GM12864 (cell line): ENCODE measurements at places on chromosomes 1 and 21.
A peak's percentile ranks its signal among the peaks of the same experiment; 100 is the strongest.

DNA sequence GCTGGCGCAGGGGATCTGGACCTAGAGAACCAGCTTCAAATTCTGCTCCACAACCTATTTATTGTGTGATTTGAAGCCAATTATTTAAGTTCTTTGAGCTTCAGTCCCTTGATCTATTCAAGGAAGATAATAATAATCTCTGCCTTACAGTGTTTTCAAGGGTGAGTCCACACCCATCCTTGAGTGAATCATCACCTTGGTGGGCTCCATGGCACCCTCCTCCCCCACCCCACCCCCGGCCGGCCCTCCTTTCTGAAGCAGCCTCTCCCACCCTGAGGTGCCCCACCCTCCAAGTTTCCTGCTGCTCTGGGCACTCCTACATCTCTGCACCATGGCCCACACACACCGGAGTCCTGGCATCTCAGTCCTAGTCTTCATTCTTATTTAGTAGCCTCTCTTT lies 38.3 kb downstream of the TCP10L start:
- DNase-seq: no peak

DNA sequence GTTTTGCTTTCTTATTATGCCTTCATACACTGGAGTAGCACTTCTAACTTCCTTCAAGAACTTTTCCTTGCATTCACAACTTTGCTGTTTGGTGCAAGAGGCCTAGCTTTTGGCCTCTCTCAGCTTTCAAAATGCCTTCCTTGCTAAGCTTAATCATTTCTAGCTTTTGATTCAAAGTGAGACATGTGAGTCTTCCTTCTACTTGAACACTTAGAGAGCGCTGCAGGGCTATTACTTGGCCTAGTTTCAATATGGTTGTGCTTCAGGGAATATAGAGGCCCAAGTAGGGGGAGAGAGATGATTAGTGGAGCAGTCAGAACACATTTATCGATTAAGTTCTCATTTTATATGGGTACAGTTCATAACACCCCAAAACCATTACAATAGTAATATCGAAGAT lies 12.4 kb downstream of the ANGEL2 start:
- no peak for DNase-seq

- DNase-seq: peak; percentile 82
Measured at GRCh38 chr1:92957030-92957734, 4.1 kb downstream of the DIPK1A start.

GRCh38 chr1:1799716-1800115 lies 21.4 kb upstream of the NADK start:
- DNase-seq: peak; percentile 57

DNA sequence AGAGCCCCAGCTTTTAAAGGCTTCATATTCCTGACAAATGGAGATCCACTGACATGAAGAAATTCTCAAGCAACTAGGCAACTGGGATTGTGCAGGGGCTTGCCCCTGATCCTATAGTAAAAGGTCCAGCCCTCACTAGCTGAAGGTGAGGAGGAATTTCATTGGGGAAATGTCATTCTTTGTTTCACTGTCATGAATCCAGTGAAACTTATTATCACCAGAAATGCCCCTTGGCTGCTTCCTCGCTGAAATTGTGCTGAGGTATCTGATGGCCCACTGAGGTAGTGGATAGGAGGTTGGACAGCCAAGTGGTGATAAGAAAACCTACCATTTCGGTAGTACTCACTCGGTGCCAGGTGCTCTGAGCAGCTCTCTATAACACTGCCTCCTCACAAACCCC lies 36.2 kb downstream of the CCN1 start:
- DNase-seq: no peak

DNA sequence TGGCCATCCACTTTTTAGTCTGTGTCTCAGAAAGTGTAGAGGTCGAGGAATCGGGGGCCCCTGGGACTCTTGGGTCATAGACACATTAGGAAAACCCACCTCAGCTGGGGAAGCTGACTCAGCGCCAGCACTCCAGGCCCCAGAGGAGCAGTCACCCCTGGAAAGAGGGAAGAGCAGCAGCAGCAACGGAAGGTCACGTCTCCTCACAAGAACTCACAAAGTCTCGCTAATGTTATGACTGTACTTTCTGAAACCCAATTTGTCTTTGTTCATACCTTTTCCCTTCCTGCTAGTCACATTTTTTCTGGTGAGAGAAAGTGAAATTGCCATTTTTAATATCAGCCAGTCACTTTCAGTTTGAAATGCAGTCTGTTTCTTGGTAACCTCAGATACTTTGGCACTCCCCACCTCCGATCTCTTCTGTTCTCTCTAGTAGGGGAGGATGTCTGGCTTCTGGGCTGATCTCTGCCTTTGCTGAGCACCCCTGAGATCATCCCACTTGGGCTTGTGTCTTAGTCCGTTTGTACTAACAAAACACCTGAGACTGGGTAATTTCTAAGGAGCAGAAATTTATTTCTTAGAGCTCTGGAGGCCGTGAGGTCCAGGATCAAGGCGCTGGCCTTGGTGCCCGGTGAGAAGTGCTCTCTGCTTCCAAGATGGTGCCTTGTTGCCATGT lies 6.0 kb upstream of the NLRP3 start:
- peak; percentile 78 for DNase-seq

GRCh38 chr1:206557636-206558473 lies 50.5 kb downstream of the RASSF5 start:
- DNase-seq: no peak

GRCh38 chr1:25688390-25689119 lies 72.0 kb downstream of the MAN1C1 start:
- DNase-seq: no peak

- no peak for DNase-seq
Measured at GRCh38 chr1:98929437-98929836, 75.2 kb downstream of the PLPPR5 start.

DNA sequence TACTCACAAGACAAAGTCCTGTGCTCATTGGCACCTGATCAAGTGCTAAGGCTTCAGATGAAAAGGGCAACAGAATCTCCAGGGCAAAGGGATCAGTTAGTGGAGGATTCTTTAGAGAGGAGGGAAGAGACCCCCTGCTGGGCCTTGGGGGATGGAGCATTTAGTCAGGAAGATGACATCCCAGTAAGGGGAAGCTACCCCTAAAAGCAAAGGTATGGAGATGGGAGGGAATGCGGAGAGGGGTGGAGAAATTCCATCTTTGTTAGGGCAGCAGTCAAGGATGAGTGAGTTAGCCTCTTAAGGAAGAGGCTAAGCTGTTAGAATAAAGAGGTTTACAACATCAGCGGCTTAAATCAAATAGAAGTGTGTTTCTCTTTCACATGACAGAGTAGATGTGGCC lies 67.4 kb downstream of the ST6GALNAC3 start:
- no peak for DNase-seq

DNA sequence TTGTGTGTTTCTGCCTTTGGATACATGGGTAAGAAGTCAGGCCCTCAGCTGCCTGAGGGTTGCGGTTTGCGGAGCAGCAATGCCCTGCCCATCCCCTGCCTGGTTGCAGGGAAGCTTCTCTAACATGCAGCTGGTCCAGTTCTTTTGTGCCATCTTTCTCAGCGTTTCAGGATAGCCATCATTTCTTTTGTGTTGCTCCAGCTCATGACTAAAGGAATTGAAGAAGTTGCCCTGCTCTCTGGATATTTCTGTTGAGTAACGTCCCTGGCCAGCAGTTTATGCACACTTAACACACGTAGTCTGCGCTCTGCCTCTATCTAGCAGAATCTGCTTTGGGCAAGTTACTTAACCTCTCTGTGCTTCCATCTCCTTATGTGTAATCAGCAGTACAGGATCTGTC lies 62.1 kb downstream of the DOP1B start:
- no peak for DNase-seq

- no peak for DNase-seq
Measured at GRCh38 chr1:106620521-106620954, 435.9 kb upstream of the PRMT6 start.

DNA sequence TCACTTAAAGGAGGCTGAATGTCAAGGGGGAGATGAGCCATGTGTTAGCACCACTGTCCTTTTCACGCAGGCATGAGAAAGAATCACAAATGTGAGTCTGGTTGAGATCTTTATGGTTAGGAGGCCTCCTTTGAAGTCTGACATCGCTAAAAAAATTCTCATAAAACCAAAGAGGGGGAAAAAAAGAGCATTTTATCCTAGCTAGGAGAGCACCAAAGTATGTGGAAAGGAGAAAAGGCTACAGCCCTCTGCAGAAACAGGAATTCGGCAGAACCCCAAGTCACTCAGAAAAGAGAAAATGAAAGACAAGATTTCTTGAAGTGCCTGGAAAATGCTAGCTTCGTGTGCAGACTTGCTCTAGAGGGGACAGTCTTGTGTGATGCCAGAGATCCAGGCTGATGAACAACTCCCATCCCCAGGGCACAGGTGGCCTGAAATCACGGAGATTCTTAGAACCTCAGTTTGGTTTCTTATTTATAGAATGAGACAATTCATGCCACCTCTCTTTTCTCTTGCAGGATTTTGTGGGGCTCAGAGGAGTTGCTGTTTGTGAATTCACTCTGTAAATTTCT lies 61.5 kb downstream of the RUNX1 start:
- DNase-seq: no peak

DNA sequence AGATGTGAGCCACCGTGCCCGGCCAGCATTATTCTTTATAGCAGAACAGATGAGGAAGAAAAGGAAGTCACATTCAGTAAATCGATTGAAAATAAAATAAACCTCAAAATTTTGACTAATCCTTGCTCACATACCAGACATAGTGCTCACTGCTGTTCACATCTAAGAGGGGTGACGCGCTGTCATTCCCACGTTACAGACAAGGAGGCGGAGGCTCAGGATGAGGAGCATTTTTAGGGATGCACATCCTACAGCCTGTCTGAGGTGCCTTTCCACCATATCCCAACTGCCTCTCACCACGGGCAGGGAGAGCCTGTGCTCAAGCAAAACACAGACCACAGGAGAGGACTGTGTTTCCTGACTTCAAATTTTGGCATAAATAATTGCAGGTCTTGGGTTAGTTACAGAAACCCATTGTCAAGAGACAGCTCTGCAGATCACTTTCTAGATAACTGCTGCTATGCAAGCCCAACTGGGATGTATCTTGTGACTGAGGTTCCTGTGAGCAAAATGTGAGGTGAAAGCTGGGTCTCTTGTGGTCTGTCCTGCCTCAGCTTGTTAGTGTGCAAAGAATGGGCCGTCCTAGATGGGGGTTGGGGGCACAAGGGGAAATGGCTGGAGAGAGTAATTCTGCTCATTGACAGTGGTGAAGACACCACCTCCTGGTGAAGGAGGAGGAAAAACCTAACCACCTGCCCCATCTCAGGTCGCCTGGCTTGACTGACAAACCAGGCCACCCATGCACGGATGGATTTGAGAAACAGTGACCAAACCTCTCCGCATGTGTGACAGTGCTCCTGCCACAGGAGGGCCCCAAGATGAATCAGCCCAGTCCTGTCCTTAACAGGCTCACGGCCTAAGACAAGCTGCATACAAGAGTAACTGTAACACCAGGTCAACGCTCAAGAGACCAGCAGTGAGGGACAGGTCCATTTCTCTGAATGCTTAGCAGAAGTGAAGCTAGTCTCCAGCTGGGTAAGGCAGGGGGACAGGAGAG lies 8.2 kb downstream of the TNN start:
- no peak for DNase-seq

DNA sequence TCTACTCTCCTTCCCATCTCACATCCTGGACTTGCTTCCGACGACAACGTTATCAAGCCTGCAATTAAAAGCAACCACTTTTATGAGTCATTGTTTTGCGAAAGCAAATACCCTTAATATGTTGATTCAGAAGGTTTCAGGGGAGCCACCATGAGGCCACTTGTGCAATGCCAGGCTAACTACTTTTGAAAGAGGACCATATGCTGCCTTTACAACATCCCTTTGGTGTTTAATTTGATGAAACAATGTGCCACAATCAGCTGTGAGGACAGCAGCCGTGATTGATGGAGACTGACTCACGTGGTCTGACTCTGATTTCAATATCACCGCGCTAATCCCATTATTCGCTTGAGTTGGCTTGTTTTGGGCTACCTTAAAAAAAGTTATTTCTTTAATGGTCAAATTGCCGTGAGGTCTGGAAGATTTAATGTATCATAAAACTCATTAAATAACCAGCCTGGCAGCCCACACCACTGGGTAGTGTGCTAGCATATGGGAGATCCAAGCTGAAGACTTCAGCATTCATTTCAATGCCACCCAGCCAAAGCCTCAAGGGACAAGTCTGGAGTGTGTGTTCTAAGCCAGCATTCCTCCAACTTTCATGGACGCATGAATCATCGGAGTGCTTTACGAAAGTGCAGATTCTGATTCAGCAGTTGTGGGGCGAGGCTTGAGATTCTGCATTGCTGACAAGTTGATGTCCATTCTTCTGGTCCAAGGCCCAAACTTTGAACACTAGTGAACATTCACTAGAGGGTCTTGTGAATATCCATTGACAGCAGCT lies 73.3 kb upstream of the PAXBP1 start:
- no peak for DNase-seq

DNA sequence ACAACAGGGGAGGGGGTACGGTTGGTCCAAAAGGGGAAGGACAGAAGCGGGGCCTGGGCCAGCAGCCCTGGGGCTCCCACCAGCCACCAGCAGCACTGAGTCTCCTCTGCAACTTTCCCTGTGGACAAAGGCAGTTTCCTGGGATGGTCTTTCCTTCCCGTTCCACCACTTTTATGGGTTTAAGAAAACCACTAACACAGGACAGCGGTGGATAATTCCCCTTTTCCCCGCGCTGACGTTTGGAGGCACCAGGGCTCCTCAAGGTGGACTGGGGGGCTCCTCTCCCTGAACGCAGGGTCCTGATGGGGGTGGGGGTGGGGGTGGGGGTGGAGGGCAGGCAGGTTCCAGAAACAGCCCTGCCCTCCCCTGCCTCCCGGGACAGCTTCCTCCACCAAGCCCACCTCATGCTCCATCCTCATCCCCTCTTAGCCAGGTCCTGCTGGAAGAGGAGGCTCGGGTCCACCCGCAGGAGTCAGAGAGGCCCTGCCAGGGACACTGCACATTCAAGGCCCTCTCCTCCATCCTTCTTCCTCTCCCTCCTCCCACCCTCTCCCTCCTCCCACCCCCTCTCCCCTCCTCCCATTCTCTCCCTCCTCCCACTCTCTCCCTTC lies 4.8 kb upstream of the COL6A1 start:
- no peak for DNase-seq

GRCh38 chr1:19785660-19786059 lies 14.1 kb downstream of the TMCO4 start:
- no peak for DNase-seq

- no peak for DNase-seq
Measured at GRCh38 chr1:11648732-11649158, 5.5 kb downstream of the FBXO2 start.

- no peak for DNase-seq
Measured at GRCh38 chr1:180249725-180250498, 19.8 kb downstream of the LHX4 start.

GRCh38 chr1:37085393-37085792 lies 51.1 kb upstream of the GRIK3 start:
- DNase-seq: no peak

- DNase-seq: no peak
Measured at GRCh38 chr1:162857850-162858249, 3.1 kb downstream of the CCDC190 start.

GRCh38 chr1:181318858-181319235 lies 164.5 kb upstream of the CACNA1E start:
- no peak for DNase-seq

GRCh38 chr1:163875200-163875926 lies 553.6 kb downstream of the NUF2 start:
- no peak for DNase-seq

GRCh38 chr1:25527226-25527846 lies 16.1 kb upstream of the LDLRAP1 start:
- no peak for DNase-seq

GRCh38 chr1:184160236-184160635 lies 108.7 kb downstream of the TSEN15 start:
- no peak for DNase-seq

GRCh38 chr1:224494343-224494742 lies 59.7 kb upstream of the WDR26 start:
- no peak for DNase-seq

- DNase-seq: no peak
Measured at GRCh38 chr1:47624531-47624930, 186.7 kb downstream of the FOXD2 start.
